ENCODE measurements at places on chromosomes 7 and 10.

- peak; percentile 61 for DNase-seq
Measured at GRCh38 chr10:132248455-132249225, 59.1 kb downstream of the STK32C start.

GRCh38 chr7:130409067-130409711 is 28.9 kb downstream of the CPA1 start:
- no peak for DNase-seq

- no peak for DNase-seq
Measured at GRCh38 chr7:151857412-151857811, 19.5 kb downstream of the PRKAG2 start.

DNA sequence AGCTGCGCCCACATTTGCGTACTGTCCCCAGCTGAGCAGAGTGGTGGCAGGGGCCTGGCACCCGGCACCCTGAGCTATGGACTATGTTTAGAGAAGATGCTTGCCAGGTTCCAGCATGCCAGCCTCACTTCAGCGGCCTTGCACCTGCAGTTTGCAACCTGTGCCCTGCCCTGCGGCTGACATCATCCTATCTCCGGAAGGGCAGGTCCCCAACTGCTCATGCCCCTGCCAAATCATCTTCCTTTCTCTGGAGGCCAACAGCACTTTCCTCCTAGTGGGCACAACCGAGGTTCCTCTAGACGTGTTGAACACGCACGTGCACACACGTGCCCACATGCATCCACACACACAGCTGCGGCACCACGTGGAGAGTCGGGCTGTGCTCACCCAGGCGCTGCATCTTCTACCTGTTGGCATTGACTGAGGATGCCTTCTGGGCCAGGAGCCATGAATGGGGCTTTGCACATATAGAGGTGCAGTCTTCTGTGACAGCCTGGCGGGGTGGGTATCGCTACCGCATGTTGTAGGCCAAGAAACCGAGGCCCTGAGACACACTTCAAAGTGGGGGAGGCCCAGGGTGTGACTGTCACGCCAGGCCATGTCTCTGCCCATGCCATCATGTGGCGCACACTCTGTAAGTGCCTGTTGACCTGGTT is 24.5 kb downstream of the CNPY1 start:
- no peak for DNase-seq

GRCh38 chr7:150850273-150850672 is 2.0 kb upstream of the AOC1 start:
- DNase-seq: no peak

GRCh38 chr10:79430936-79431335 is 14.5 kb downstream of the ZCCHC24 start:
- DNase-seq: no peak

DNA sequence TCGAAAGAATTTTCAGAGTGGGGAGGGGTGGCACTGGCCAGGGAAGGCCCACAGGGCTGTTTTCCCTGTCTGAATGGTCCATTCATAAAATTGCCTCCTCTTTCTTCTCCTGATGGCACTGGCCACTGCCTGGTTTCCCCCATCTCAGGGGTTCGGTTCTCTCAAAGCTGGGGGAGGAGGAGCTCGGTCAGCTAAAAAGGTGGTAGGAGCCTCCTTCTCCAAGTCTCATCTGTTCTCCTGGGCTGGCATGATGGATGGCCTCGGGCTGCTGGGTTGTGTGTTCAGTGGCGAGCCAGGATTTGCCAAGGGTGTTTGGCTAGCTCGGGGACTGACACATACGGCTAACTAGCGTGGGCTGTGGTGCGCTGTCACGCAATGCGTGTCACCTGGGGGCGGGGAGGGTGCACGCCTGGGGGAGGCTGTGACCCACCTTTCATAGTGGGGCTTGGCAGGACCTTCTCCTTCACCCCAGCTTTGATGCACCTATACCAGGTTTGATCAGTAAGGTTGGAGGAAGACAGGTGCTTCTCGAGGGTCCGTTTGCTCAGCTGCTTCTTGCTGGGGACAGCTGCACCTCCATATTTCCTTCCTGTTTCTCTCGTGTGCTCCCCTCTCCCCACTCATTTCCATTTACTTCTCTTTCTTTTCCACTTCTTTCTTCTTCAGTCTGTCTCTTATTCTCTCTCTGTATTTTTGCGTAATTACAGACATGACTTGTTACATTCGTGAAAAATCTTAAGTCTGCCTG is 36.3 kb downstream of the RBM20 start:
- DNase-seq: no peak

GRCh38 chr10:131575877-131576276 is 264.4 kb upstream of the TCERG1L start:
- DNase-seq: no peak

DNA sequence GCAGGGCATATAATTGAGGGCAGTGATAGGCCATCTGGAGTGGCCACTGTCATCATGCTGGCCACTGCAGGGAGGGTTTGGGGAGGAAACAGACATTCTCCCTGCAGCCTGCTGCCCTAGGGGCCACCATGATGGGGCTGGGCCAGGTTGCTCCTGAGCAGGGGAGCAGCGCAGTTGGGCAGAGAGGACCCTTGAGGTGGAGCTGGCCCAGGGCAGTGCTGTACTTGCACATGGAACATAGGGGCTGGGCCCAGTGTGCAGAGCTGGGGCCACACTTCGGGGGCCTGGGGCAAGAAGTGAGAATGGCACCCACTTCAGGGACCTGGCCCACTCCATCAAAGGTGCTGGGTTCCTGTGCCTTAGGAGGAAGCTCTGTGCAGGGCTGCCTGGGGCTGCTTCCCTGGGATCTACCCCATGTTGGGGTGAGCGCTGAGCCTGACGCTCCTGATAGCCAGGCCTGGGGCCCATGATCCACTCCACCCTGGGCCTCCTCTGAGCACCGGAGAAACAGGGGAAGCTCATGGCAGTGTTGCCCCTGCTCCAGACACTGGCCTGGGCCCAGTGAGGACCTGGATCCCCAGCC is 21.3 kb upstream of the NUB1 start:
- no peak for DNase-seq

DNA sequence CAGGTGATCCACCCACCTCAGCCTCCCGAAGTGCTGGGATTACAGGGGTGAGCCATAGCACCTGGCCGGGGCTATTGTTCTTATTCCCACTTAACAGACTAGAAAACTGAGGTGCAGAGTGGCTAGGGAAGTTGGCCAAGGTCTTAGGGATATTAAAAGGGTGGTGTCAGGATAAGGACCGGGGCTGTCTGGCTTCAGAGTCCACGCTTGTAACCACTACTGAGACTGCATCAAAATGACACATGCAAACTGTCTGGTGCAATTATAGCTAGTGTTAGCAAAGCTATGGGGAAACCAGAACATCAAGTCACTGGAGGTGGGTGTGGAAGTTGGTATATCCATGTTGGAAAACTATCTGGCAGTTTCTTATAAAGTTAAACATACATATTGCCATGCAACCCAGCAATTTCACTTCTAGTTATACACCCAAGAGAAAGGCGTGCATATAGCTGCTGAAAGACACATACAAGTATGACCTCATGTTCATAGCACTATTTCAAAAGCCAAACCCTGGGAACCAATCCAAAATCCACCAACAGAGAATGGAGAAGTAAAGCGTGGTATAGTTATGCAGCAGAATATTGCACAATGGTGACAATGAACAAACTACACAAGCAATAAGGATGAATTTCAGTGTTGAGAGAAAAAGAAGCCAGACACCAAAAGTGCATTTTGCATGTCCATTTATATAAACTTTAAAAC is 33.9 kb upstream of the EEPD1 start:
- DNase-seq: no peak

- DNase-seq: no peak
Measured at GRCh38 chr10:93333278-93333978, 148.7 kb downstream of the MYOF start.

GRCh38 chr7:51613911-51614357 is 297.3 kb upstream of the COBL start:
- no peak for DNase-seq

DNA sequence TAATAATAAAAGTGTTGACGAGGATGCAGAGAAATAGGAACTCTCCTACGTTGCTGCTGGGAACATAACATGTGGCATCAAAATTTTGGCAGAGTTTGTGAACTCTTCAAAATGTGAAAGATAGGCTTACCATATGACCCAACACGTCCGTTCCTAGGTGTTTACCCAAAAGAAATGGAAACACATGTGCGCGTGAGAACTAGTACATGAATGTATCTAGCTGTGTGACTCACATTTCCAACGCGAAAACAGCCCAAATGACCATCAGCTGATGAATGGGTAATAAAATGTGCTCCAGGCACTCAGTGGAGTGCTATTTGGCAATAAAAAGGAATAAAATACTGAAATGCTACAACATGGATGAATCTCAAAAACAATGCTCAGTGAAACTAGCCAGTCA is 10.4 kb upstream of the ELFN1 start:
- no peak for DNase-seq

GRCh38 chr10:1662438-1663025 is 74.8 kb downstream of the ADARB2 start:
- DNase-seq: peak; percentile 10

GRCh38 chr7:37074370-37074769 is 350.1 kb upstream of the AOAH start:
- no peak for DNase-seq

- DNase-seq: no peak
Measured at GRCh38 chr7:3039787-3040186, 3.9 kb downstream of the CARD11 start.

GRCh38 chr7:17159500-17160037 is 138.9 kb upstream of the AHR start:
- no peak for DNase-seq

DNA sequence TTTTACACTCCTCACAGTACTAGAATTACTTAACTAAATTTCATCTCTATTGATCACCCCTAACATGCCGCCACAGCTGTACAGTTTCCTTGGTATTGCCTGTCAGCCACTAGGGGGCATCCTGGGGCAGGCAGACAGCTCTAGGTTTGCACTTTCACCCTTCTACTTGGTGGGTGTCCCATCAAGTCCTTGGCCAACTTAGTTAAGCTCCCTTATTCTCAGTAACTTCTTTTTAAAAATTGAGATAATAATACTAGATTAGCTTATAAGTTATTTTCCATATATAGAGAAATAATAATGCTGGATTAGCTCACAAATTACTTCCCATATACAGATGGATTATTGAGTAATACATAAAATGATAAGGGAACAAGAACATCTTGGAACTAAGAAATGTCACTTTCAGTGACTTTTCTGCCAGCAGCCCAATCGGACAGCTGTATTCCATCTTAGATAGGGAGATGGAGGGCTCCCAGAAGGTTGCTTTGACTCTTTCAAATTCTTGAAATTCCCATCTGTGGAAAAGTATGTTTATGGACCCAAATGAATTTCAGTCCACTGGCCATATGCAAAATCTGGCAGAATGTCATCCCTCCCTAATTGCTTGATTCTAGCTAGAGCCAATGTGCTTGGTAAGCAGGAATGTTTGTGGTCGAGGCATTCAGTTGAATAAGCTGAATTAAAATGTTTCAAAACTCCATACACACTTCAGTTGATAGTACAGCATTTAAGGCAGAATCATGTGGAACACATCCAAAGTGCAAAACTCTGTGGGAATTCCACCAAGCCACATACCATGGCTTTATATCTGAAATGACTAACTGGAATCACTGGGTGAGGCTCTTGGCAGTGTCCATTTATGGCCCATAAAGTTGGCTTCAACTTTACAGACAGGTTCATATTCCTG is 309.7 kb downstream of the CSTF2T start:
- peak; percentile 4 for DNase-seq

All from immature natural killer cell (primary cell).